NCI-H1092 treated with DMSO at 0.1 percent for 48 hours (cell line): ENCODE measurements at places on chromosomes 16 and 17.

- no peak for DNase-seq
Observed at GRCh38 chr17:77311371-77311981, 170.7 kb downstream of the SEC14L1 start.

DNA sequence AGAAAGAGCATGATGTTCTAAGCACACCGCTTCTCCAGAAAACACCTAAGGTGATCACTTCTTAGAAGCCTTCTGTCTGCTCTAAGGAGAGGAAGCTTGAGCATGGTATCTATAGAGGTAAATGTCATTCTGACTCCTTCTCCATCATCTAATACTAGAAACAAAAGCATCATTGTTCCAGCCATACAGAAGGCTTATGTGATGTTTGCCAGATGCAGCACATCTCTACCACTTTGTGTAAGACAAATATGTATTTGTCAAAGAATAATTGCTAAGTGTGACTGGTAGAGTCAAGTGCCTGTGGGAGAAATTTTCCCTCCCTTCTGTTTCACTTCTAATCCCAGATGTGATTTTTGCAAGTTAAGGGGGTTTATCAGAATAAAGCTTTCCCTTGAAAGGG is 217.1 kb downstream of the HS3ST3A1 start:
- DNase-seq = no peak

DNA sequence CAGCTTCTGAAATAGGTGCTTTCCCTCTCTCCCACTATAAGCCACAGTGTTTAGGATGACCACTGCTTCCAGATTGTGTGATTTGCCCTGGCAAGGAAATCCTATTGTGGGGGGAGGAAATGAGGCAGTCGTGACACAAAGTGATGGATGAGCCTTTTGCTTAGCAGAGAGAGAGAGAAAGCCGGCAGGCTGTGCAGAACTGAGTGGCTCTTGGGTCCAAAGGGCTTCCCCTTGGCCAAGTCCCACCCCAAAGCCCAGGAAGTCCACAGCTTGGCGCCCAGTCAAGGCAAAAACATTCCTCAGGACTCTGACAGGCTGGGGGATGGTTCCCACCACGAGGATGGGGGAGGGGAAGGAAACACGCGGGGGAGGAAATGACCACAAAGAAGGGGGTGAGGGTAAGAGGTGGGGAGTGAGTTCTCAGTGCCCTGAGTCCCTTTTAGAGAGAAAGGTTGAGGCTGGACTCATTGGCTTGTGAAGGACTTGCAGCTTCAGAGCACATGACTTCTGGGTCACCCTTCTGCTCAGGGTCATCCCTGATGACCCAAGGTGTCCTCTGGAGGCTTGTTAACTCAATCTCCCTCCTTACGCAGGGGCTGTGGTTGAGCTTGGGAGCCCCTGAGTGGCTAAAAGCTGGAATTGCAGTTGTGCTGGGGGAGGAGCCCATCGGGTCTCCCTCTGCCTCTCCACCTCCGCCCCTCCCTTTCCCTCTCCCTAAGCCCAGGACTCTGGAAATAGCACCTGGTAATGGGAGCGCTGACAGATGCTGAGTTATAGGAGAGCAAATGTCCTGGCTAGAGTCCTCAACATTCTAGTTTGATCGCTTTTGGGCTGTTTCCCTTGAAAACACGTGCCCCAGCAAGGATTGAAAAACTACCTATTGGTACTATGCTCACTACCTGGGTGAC is 10.3 kb upstream of the MSL1 start:
- DNase-seq = peak; percentile 83

DNA sequence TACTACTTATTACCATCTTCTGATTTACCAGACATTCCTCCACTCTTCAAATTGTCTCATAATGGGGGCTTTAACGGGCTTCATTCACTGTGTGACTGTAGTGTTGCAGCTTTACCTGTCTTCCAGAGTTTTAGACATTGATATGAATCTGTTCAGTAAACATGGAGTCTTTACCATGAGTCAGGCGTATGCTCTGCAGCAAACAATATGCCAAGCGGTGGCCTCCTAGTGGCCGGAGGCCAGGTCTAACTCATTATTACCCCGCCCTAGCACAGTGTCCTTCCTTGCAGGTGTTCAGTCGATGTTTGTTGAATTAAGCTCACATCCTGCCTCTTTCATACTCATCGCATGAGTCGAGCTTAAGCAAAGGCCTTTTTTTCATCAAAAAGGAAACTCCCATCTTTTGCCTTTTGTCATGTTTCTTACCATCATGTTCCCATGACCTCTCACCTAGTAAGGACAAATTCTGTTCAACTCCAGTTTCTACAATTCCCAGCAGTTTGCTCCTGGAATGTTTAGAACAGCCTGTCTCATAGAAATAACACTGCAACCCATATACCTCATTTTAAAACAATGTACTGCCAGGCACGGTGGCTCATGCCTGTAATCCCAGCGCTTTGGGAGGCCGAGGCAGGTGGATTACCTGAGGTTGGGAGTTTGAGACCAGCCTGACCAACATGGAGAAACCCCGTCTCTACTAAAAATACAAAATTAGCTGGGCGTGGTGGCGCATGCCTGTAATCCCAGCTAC is 39.4 kb downstream of the TUBD1 start:
- DNase-seq = peak; percentile 13

- no peak for DNase-seq
Observed at GRCh38 chr16:22933173-22933572, 119.2 kb downstream of the HS3ST2 start.

DNA sequence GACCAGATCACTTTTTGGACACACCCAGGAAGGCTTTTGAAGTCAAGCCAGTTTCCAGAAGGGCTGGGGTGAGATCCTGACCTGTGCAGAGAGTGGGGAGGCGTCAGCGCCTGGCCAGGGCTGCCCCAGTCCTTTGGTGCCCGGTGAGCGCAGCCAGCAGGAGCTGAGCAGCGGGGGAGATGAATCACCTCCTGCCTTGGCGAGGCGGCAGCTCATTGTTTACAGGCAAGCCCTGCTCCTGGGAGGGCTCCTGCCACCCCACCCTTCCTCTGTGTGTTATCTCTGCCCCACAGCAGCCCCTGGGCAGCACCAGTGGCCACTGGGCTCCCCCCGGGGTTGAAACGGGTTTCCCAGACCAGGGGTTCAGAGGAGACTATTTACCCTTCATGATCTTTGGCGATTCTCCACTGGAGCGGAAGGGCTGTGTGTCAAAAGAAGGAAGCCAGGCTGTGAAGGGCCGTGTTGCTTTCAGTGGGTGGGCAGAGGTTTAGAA is 14.1 kb upstream of the ITGB4 start:
- DNase-seq = no peak

GRCh38 chr17:77693776-77694175 is 264.7 kb upstream of the TNRC6C start:
- DNase-seq = no peak

DNA sequence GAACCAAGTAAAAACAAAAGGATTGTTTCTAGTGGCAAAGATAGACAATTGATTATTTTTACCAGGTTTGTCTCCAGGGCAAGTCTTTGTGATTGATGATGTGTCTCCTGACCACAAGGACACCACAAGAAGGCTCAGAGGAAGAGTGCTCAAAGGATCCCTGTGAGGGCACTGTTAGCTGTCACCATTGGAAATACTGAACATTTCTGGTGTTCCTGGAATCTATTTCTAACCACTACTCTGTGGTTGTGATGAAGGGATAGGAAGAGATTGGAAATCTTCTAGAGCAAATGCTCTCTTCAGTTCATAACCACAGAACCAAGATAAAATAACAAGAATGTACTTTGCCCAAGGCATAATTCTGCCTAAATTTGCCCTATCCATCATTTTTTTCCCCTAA is 15.3 kb downstream of the RNF43 start:
- DNase-seq = no peak

GRCh38 chr16:4330277-4330874 is 14.5 kb downstream of the GLIS2 start:
- DNase-seq = peak; percentile 54

DNA sequence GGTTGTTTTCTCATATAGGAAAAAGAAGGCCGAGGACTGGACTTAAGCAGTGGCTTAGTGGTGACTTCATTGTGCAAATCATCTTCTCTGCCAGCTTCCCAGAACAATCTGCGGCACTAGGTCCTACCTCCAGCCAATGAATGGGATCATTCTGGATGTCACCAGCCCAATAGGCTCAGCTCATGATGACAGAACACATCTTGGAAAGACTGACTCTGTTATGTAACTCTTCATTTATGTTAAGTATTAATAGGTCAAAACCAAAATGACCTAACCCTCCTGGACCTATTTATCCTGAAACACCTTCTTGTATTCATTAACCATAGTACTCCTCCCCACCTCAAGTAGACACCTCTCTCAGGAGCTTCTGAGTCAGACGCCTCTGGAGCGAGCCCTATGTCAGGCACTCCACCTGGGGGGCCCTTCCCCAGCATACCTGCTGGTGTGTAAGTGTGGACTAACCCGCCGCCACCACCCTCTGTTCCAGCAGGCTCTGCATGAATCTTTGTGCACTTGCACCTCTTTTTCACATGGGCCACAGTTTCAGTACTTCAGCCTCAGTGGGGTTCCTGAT is 7.2 kb downstream of the ARL2BP start:
- no peak for DNase-seq
